ENCODE measurements at places on chromosomes 4 and X. TPM values are rescaled to one million over a fixed set of nuclear protein-coding genes. Genes with fewer than 3 reads are reported as not detected.

GABRQ gene
- 0.17 TPM for total RNA-seq

ZNF157 gene
- total RNA-seq: not detected

CT45A10 gene
- total RNA-seq: 0.22 TPM

RNF175 gene
- total RNA-seq: not detected

UBQLN2 gene
- 21.1 TPM for total RNA-seq

SPACA5 gene
- not detected for total RNA-seq

MAGEC2 gene
- total RNA-seq: not detected

VSIG4 gene
- not detected for total RNA-seq

HPGD gene
- total RNA-seq: 67.5 TPM

AKAP4 gene
- total RNA-seq: not detected

STIM2 gene
- total RNA-seq: 11.3 TPM

SYP gene
- total RNA-seq: 2.6 TPM

WWC2 gene
- 13.4 TPM for total RNA-seq

GPR34 gene
- total RNA-seq: not detected

HEPH gene
- not detected for total RNA-seq

PAGE5 gene
- total RNA-seq: not detected

COX18 gene
- 7.5 TPM for total RNA-seq

GRIA3 gene
- total RNA-seq: not detected

SMR3B gene
- total RNA-seq: not detected

CLGN gene
- total RNA-seq: 4.9 TPM

FRAS1 gene
- total RNA-seq: 2.9 TPM

KIF4A gene
- 29.1 TPM for total RNA-seq

NKX3-2 gene
- 0.09 TPM for total RNA-seq
